A549 treated with CpdA at 1 μM for 4 hours (cell line): ENCODE measurements at places on chromosomes 11 and 22. TPM values are rescaled to one million over a fixed set of nuclear protein-coding genes. Genes with fewer than 3 reads are reported as not detected.

The TIMP3 gene
- total RNA-seq: 1.4 to 3.0 TPM (median 2.0 TPM) in 5 replicates

The OR5B21 gene
- total RNA-seq: not detected in 5 replicates

The NOX4 gene
- total RNA-seq: not detected in 5 replicates

The SLCO2B1 gene
- total RNA-seq: 3.3 to 6.7 TPM (median 4.1 TPM) in 5 replicates

The CASP4 gene
- 5.0 to 9.0 TPM (median 6.1 TPM) in 5 replicates for total RNA-seq

The NLRP14 gene
- 0.05 TPM in 1 of 5 replicates, not detected in the others for total RNA-seq

The ISX gene
- total RNA-seq: not detected in 5 replicates

The GPR83 gene
- total RNA-seq: 0.06 to 0.14 TPM (median 0.09 TPM) in 5 replicates

The FXYD6 gene
- 0.12 to 0.80 TPM (median 0.27 TPM) in 5 replicates for total RNA-seq

The CLMP gene
- total RNA-seq: 22.8 to 35.9 TPM (median 31.0 TPM) in 5 replicates

The TRIM6 gene
- total RNA-seq: 10.8 to 14.1 TPM (median 11.6 TPM) in 5 replicates

The GNG3 gene
- total RNA-seq: 0.08 TPM in 1 of 5 replicates, not detected in the others

The LRRC56 gene
- 0.55 to 0.74 TPM (median 0.66 TPM) in 5 replicates for total RNA-seq

The EMID1 gene
- 0.31 to 0.72 TPM (median 0.38 TPM) in 5 replicates for total RNA-seq

The TTC28 gene
- total RNA-seq: 2.9 to 4.2 TPM (median 3.1 TPM) in 5 replicates

The BAIAP2L2 gene
- 2.9 to 4.9 TPM (median 4.4 TPM) in 5 replicates for total RNA-seq

The NCF4 gene
- 0.05 TPM in 1 of 5 replicates, not detected in the others for total RNA-seq

The VSIG10L2 gene
- total RNA-seq: not detected in 5 replicates

The TRIM49 gene
- total RNA-seq: not detected in 5 replicates

The SORL1 gene
- total RNA-seq: 1.6 to 1.8 TPM (median 1.7 TPM) in 5 replicates

The GNAZ gene
- 2.1 to 2.8 TPM (median 2.6 TPM) in 5 replicates for total RNA-seq

The HPS5 gene
- total RNA-seq: 12.9 to 14.3 TPM (median 13.1 TPM) in 5 replicates

The SSRP1 gene
- 220 to 267 TPM (median 233 TPM) in 5 replicates for total RNA-seq

The OR8G1 gene
- not detected in 5 replicates for total RNA-seq

The CASP5 gene
- total RNA-seq: not detected in 5 replicates

The C11orf52 gene
- not detected in 5 replicates for total RNA-seq

The VPREB1 gene
- not detected in 5 replicates for total RNA-seq

The PDGFD gene
- 7.3 to 8.6 TPM (median 7.9 TPM) in 5 replicates for total RNA-seq

The PIH1D2 gene
- 0.71 to 1.4 TPM (median 1.1 TPM) in 5 replicates for total RNA-seq

The OR8A1 gene
- total RNA-seq: not detected in 5 replicates

The RBMXL2 gene
- not detected in 5 replicates for total RNA-seq

The MRGPRF gene
- total RNA-seq: 0.07 to 0.10 TPM (median 0.08 TPM) in 4 of 5 replicates, not detected in the other

The MIOX gene
- total RNA-seq: 0.05 TPM in 1 of 5 replicates, not detected in the others

The MMP13 gene
- 0.06 TPM in 1 of 5 replicates, not detected in the others for total RNA-seq

The SAC3D1 gene
- 32.2 to 54.3 TPM (median 50.2 TPM) in 5 replicates for total RNA-seq

The RASGRP2 gene
- 0.74 to 1.4 TPM (median 1.1 TPM) in 5 replicates for total RNA-seq

The TRIM21 gene
- total RNA-seq: 18.0 to 24.6 TPM (median 20.7 TPM) in 5 replicates

The TIGD3 gene
- total RNA-seq: 0.72 to 1.1 TPM (median 0.91 TPM) in 5 replicates

The SRPRA gene
- total RNA-seq: 60.5 to 65.4 TPM (median 64.0 TPM) in 5 replicates

The B3GAT3 gene
- total RNA-seq: 43.0 to 56.7 TPM (median 55.6 TPM) in 5 replicates

The SLC29A2 gene
- total RNA-seq: 3.2 to 5.0 TPM (median 4.5 TPM) in 5 replicates

The OR52H1 gene
- not detected in 5 replicates for total RNA-seq

The RCOR2 gene
- total RNA-seq: 0.55 to 1.1 TPM (median 1.0 TPM) in 5 replicates

The ATG2A gene
- total RNA-seq: 16.1 to 24.5 TPM (median 22.2 TPM) in 5 replicates

The CHRDL2 gene
- total RNA-seq: 2.5 to 5.7 TPM (median 4.3 TPM) in 5 replicates

The PNPLA3 gene
- total RNA-seq: 0.69 to 1.2 TPM (median 1.0 TPM) in 5 replicates

The MYEOV gene
- total RNA-seq: 99.6 to 113 TPM (median 112 TPM) in 5 replicates

The WNT11 gene
- 0.35 to 1.5 TPM (median 0.97 TPM) in 5 replicates for total RNA-seq
